Chondrocyte (in vitro differentiated cells): ENCODE measurements at places on chromosomes 4 and X. TPM values are rescaled to one million over a fixed set of nuclear protein-coding genes. Genes with fewer than 3 reads are reported as not detected.

GRCh38 chr4:9885958-9886357, 104.5 kb downstream of the DRD5 start:
- H3K4me1 ChIP-seq = no peaks in the 10 kb centered on the region
- H3K4me3 ChIP-seq = no peak overlapping the region
- DNase-seq = no peak
- H3K27me3 ChIP-seq = peaks cover 9% of the 10 kb centered on the region
- H3K27ac ChIP-seq = no peak overlapping the region

DNA sequence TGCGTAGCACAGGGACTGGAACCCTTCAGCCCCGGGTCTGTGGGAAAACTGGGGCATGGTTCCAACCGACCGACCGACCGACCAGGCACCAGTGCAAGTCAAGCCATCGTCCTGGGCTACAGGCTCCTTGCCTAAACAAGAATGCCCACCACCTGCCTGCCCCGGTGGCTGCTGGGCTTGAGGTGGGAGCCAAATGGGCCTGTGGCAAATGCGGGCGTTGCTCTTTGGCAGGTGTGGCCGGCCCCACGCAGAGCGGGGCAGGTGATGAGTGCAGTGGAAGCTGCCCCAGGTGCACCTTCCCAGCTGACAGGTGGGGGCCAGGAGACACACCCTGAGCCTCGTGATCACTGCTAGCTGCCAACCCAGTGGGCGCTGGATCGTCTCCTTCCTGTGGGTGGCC, 77.9 kb downstream of the MTMR1 start:
- no peaks in the 10 kb centered on the region for H3K27me3 ChIP-seq
- H3K4me3 ChIP-seq = no peak overlapping the region

GRCh38 chr4:185787926-185788679, 23.9 kb downstream of the SORBS2 start:
- no peak overlapping the region for H3K4me3 ChIP-seq
- no peaks in the 10 kb centered on the region for H3K27me3 ChIP-seq
- H3K4me1 ChIP-seq = peaks cover 46% of the 10 kb centered on the region
- H3K36me3 ChIP-seq = no peaks in the 10 kb centered on the region
- H3K27ac ChIP-seq = no peak overlapping the region

GRCh38 chr4:152697284-152698088, 17.7 kb upstream of the TMEM154 start:
- H3K4me3 ChIP-seq = no peak overlapping the region
- no peaks in the 10 kb centered on the region for H3K36me3 ChIP-seq
- no peak overlapping the region for H3K27ac ChIP-seq
- DNase-seq = no peak
- peaks cover 7% of the 10 kb centered on the region for H3K4me1 ChIP-seq
- H3K27me3 ChIP-seq = peaks cover 11% of the 10 kb centered on the region

DNA sequence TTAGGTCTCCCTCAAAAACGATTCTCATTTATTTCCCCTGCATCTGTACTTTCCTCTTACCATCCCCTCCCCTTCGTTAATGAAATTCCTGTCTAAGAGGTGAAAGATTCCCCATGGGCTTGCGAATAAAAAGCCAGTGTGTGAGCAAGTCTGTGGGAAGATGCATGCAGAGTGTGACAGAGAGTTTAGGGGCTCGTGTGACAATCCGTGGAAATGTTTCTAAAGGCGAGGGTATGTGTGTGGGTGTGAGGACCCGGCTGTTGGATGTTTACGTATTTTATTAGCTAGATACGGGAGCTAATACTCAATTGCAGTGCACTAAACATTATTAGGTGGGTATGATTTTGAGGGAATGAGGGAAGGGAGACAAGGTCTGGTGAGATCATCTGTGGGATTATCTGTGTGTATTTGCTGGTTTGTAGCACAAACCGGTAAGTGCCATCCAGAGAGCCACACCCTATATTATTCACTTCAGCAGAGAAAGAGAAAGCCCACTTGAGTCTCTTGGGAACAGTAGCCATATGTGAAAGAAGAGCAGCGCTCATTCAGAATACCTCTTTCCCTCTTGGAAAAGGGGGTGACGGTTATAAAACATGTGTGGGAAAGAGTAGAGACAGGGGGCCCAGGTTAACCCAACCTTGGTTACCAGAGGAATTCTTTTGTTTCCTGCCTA, 893 bp upstream of the HOPX start:
- peaks cover 14% of the 10 kb centered on the region for H3K4me1 ChIP-seq
- no peak overlapping the region for H3K27ac ChIP-seq
- H3K36me3 ChIP-seq = no peaks in the 10 kb centered on the region
- H3K4me3 ChIP-seq = no peak overlapping the region
- H3K27me3 ChIP-seq = peaks cover 47% of the 10 kb centered on the region
- no peak for DNase-seq

- DNase-seq = no peak
- no peak overlapping the region for H3K27ac ChIP-seq
- peaks cover 3% of the 10 kb centered on the region for H3K27me3 ChIP-seq
- no peak overlapping the region for H3K4me3 ChIP-seq
- H3K4me1 ChIP-seq = no peaks in the 10 kb centered on the region
Observed at GRCh38 chr4:70057651-70058050, 7.4 kb downstream of the HTN1 start.

Gene ESX1
- total RNA-seq = not detected in 3 replicates

Gene EMCN
- 0.19 TPM in 1 of 3 replicates, not detected in the others for total RNA-seq

Gene CLDN22
- total RNA-seq = not detected in 3 replicates

Gene GLRB
- total RNA-seq = 11.4 to 22.6 TPM (median 12.6 TPM) in 3 replicates
